ENCODE measurements at places on chromosomes 5 and 9.
A peak's percentile ranks its signal among the peaks of the same experiment; 100 is the strongest.

GRCh38 chr5:68220914-68221313, 5.4 kb downstream of the PIK3R1 start:
- no peak for DNase-seq

DNA sequence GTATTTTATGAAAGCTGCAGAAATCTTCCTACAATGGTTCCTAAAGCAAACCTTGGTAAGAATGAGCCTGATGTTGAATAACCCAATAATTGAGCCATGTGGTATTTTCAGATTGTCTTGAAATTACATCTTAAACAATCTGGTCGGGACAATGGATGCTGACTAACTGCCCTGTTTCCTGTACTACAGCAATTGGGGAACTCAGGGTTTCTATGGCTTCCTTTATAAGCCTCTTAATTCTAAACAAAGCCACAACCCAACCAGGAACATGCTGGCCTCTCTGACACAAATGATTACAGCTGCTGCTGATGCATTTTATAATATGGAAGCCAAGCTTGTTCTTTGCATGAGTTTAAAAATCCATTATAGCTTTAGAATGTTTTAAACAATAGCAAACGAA, 30.2 kb downstream of the PTPN3 start:
- DNase-seq: no peak

- DNase-seq: no peak
These were observed 380.7 kb downstream of the IRX2 start for GRCh38 chr5:2370626-2371418.

- no peak for DNase-seq
These were observed 2.0 kb upstream of the MEIKIN start for GRCh38 chr5:131947445-131947844.

DNA sequence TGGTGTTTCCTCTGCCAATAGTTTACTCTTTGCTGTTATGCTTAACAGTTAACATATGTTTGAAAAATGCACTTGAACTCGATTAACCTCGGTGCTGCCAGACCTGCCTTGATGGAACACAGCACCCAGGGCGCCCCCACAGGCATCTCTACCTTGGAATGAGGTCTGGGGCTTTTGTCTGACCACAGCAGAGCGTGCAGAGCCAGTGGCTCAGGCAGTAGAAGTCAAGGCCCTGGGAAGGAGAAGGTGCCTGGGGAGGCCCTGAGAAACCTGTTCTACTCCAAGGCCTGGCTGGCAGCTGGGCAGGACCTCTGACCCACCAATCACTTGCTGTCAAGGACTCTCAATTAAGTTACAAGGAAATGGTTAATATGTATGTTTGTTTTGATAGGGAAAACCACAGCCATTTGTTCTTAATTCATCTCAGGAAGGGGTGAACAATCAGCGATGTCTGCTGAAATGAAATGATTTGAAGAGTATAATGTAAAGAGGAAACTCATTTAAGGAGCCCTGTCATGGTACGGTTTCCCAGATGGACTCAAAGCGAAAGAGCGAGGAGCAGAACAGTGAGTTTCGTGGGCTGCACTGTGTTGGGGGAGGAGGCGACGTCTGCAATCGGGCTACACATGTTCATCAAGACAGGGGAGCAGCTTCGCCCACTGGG, 21.9 kb downstream of the MACROH2A1 start:
- DNase-seq: peak; percentile 50

- peak; percentile 10 for DNase-seq
These were observed 226.2 kb downstream of the CACNA1B start for GRCh38 chr9:138103849-138104206.

- peak; percentile 40 for DNase-seq
These were observed 750 bp downstream of the TRIM36 start for GRCh38 chr5:115168829-115169486.

DNA sequence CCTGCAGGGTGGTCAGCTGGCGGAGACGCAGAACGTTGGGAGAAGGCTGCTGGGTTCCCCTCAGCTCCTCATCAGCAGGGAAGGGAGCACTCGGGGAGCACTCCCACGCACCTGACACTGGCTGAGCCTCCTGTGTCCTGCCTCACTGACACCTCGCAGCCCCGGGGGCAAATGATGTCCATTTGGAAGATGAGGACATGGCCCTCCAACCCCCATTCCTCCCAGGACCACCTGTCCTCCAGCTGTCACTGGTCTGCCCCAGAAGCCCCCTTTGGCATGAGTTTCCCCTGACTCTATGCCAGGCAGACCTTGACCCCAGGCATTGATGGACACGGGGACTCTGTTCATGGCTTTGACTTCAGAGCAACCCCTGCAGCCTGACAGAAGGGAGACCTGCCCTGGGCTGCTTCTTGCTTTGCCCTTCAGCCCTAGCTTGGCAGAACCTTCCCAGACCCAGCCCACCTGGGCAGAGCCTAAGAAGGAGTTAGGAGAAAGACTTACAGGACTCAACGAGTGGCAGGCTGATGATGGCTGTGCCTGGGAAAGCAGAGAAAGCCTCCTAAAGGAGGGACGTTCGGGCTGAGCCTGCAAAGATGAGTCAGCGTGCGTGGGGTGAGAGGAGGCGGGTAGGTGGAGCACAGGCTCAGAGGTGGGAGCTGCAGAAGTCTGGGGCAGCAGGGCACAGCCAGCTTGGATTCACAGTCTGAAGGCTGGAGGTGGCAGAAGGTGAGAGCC, 90.6 kb downstream of the LMX1B start:
- DNase-seq: no peak

GRCh38 chr5:25649628-25650265, 1005.0 kb upstream of the CDH10 start:
- no peak for DNase-seq

- DNase-seq: no peak
These were observed 106.2 kb downstream of the LHFPL2 start for GRCh38 chr5:78542321-78542840.

GRCh38 chr9:9341203-9341602, 1271.6 kb downstream of the PTPRD start:
- no peak for DNase-seq

GRCh38 chr5:154444556-154445421, 1.0 kb upstream of the SAP30L start:
- peak; percentile 47 for DNase-seq

DNA sequence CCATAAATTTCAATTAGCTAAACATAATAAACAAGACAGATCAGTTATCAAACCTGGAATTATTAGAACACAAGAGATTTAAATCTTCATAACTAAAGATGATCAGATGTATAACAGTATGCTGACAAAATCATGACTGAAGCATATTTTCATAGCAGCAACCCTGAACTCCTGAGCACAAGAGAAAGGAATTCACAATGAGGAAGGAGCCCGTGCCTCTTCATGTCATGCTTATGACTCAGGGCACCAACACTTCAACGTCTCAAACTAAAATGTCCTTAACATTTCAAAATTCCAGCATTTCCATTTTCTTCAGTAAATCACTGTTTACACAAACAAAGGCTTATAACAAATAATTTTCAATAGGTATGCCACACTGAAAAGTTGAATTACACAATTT, 6.7 kb downstream of the AP3B1 start:
- DNase-seq: no peak

DNA sequence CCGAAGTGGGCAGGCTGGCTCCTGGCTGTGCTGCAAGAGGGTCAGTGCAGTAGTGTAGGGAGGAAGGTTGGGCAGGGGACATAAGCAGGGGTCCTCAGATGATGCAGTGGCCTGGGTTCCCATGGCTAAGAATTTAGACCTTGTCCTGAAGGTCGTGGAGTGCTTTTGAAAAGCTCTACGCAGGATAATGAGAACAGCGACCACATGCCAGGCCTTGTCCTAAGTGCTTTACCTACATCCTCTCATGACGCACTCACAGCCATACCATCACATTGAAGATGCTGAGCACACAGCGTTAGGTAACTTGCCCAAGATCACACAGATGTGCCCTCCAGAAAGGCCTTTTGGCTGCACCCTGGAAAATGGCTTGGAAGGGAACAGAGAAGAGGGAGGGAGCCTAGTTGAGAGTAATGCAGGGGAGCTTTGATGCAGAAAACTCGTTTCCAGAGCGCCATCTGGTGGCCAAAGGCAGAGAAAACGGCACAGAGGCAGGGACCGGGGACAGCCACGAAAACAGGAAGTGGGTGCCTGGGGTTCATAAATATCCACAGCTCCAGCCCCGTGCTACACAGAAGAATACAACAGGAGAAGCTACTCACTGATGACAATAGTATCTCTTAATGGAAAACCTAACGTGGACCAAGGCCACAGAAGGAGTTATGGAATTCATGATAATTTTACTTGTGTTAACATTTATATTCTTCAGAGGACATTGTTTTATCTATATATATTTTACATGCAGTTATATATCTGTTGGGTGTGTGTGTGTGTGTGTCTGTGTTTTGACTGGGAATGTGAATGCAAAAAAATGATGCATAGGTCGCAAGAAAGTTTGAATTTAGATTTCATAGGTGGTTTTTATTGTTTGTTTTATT, 2.7 kb upstream of the PCDH12 start:
- DNase-seq: peak; percentile 87

DNA sequence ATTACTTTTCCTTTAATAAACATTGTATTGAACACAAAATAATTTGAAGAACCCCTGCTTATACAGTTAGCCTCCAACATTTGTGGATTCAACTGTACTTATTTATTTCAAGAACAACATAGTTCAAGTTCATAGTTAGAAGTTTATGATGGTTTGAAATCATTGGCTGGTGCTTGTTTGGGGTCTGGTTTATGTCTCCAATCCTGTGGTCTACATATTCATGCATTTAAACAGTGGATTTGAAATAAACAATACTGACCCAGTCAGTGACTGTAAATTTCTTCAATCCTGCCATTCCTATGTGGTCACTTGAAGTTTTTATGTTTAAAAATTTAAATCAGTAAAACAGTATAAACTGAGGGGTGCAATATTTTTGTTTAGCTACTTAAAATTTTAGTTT, 145.1 kb upstream of the TRPC7 start:
- DNase-seq: no peak

- DNase-seq: no peak
These were observed 80.1 kb downstream of the NLN start for GRCh38 chr5:65802080-65802479.

DNA sequence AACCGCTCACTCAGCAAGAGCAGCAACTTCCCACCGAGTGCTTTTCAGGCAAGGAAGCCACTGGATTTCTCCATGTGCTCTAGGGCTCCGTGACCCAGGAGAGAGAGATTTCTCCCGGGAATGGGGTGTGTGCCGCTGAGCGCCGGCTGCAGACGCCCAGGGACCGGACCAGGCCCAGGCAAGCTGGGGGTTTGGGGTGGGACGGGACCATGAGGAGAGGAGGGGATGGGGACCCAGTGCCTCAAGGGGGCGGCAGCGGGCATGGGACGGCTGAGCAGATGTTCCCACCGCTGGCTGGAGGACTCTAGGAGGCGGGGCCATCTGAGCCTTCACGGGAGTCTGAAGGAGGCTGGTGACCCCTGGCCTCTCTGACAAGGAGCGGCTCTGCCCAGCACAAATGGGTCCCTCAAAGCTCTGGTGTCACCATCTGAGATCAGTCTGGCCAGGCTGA, 8.5 kb downstream of the LCN9 start:
- no peak for DNase-seq

- no peak for DNase-seq
These were observed 59.8 kb downstream of the DOCK2 start for GRCh38 chr5:169696621-169697510.

- DNase-seq: no peak
These were observed 228.8 kb upstream of the TYRP1 start for GRCh38 chr9:12464400-12464799.

DNA sequence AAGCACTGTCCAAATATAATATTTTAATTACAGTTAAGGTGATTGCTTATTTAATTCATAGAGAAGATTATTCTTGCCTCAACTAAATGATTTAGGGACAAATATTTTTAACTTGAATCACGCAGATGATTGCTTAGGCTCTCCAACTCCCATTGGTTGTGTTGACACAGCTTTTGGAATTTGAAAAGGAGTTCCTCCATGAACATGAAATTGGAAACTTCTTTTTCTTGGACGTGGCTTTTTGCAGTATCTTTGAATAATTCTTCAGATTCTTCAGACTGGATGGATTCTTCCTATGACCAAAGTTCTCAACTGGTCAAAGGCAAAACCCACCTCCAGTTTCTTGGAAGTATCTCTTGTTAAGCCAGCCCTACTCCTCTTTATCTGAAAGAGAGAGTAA, 456.4 kb upstream of the KLF4 start:
- DNase-seq: no peak

- no peak for DNase-seq
These were observed 2.5 kb downstream of the TGFBR1 start for GRCh38 chr9:99107421-99107820.

- no peak for DNase-seq
These were observed 957 bp downstream of the PRELID1 start for GRCh38 chr5:177304392-177305119.

DNA sequence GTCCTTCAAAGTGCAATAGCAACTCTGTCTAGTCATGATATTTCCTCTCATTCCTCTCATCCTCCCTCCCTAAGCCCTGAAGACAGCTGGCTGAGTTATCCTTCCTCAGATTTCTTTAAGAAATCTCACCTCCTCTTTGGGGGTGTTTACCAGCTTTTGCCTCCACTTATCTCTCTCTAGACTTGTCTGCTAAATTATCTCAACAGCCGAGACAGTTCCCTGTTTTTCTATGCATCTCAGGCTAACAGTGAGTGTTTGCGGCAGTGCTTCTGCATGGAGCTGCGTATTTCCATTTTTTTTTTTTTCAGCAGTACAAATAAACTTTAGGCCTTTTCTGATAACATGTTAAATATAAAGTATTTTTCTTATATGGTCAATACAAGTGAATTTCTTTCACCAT, 20.9 kb downstream of the KCTD16 start:
- DNase-seq: no peak

DNA sequence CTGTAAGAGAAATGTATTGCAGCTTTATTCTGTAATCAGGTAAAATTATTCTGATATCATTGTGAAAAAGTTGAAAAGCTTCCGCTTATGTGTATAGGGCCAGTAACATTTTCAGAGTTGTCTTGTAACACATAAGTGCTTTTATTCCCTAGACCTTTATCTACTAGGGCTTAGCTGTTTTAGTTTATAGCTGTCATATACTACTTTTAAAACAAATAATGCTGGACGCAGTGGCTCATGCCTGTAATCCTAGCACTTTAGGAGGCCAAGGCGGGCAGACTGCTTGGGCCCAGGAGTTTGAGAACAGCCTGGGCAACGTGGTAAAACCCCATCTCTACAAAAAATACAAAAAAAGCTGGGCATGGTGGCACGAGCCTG, 33.1 kb downstream of the SLC25A51 start:
- no peak for DNase-seq

DNA sequence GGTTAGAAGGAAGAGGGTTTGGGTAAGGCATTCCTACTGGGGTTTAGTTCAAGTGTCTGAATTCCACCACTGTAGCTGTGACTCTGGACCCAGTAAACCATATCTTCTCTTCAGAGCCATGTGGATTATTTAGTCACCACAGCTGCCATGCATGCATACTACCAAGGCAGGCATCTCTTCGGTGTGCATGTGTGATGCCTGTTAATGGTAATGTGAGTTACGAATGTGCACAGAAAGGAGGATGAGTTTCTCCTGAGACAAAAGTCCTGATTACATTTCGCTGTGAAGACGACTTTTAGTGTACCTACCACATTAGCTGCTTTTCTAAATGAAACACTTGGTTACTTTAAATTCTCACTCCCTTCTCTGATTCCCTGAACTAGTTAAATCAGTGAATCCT, 9.3 kb downstream of the PBX3 start:
- no peak for DNase-seq

All from GM13977 (cell line).